Type B pancreatic cell (in vitro differentiated cells): ENCODE measurements at places on chromosomes 7 and 10. TPM values are rescaled to one million over a fixed set of nuclear protein-coding genes. Genes with fewer than 3 reads are reported as not detected.

The CALU gene
- 134 and 144 TPM in 2 replicates for total RNA-seq

The HPS1 gene
- 60.5 and 72.4 TPM in 2 replicates for total RNA-seq

The LRIT1 gene
- total RNA-seq, result not detected in 2 replicates

The SEMA3D gene
- 52.9 and 87.6 TPM in 2 replicates for total RNA-seq

The SPACDR gene
- total RNA-seq, result 1.4 and 2.8 TPM in 2 replicates

The WNT8B gene
- total RNA-seq, result 0.29 and 0.68 TPM in 2 replicates

The PLAC9 gene
- 8.2 TPM in 1 of 2 replicates, not detected in the other for total RNA-seq

The CABCOCO1 gene
- total RNA-seq, result not detected in 2 replicates

The SPDYE9 gene
- not detected in 2 replicates for total RNA-seq

The NXPH1 gene
- total RNA-seq, result 0.29 and 0.33 TPM in 2 replicates

- peak overlapping the region; percentile 80 for H3K27ac ChIP-seq
- no peaks in the 10 kb centered on the region for H3K36me3 ChIP-seq
- peak overlapping the region; percentile 85 for H3K4me3 ChIP-seq
- no peaks in the 10 kb centered on the region for H3K27me3 ChIP-seq
- DNase-seq, result no peak
- peaks cover 3% of the 10 kb centered on the region for H3K4me1 ChIP-seq
Measured at GRCh38 chr7:106598663-106599342, 62.2 kb downstream of the CCDC71L start.

GRCh38 chr10:117462424-117462792 lies 80.1 kb upstream of the EMX2 start:
- H3K36me3 ChIP-seq, result no peaks in the 10 kb centered on the region
- no peak overlapping the region for H3K4me3 ChIP-seq
- peaks cover 7% of the 10 kb centered on the region for H3K27me3 ChIP-seq

DNA sequence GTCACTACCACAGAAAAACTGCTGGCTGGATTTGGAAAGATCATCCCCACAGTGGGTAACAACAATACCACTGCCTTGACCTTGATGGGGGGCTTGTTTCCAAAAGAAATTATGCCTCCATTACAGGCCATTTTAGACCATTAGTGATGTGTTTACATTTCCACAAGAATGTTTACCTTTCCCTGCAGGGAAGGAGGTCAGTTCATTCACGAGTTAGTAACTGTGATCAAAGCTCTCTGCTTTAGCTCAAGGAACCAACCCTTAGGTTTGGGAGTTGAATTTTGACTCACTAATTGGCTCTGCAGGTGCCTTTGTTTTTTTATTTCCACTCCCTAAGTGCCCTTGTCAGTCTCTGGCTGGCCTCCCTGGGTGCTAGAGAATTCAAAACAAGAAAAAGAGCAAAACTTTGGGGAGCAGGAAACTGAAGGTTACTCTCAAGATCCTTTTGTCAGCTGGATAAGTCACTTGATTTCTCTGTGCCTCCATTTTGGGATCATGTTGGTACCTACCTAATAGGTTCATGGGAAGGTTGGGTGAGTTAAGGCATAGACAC lies 41.1 kb upstream of the NUPR2 start:
- no peaks in the 10 kb centered on the region for H3K27me3 ChIP-seq
- no peaks in the 10 kb centered on the region for H3K4me1 ChIP-seq
- no peaks in the 10 kb centered on the region for H3K36me3 ChIP-seq
- no peak overlapping the region for H3K27ac ChIP-seq
- no peak for DNase-seq
- H3K4me3 ChIP-seq, result no peak overlapping the region

GRCh38 chr7:84686373-84686772 lies 491.8 kb upstream of the SEMA3A start:
- H3K4me3 ChIP-seq, result no peak overlapping the region
- DNase-seq, result no peak
- H3K27ac ChIP-seq, result no peak overlapping the region
- H3K27me3 ChIP-seq, result no peaks in the 10 kb centered on the region

- no peaks in the 10 kb centered on the region for H3K27me3 ChIP-seq
- H3K36me3 ChIP-seq, result peaks cover 37% of the 10 kb centered on the region
- H3K27ac ChIP-seq, result no peak overlapping the region
Measured at GRCh38 chr10:96053985-96054384, 10.6 kb downstream of the CCNJ start.

- peaks cover 47% of the 10 kb centered on the region for H3K27me3 ChIP-seq
- H3K4me1 ChIP-seq, result peaks cover 20% of the 10 kb centered on the region
- H3K27ac ChIP-seq, result no peak overlapping the region
Measured at GRCh38 chr10:114103284-114103683, 59.6 kb downstream of the ADRB1 start.

DNA sequence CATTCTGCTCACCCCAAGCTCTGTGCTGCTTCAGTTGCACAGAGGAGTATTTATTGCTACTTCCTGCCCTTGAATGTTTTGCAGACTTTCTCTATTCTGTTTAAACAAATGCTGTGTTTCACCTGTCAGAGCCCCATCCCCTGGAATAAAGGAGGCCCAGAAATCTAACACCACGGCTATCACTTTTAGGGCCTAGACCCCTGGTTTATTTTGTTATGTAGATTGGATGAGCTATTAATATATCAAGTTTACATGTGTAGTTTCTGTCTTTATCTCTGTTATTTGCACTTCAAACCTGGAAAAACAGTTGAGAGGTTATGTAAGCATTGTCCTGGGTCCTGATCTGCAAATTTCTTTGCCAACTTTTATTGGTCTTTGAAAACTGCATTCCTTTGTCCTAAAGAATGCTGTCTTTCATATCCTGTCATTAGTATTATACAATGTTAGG lies 630.1 kb downstream of the PARD3 start:
- H3K27ac ChIP-seq, result peak overlapping the region; percentile 29
- H3K27me3 ChIP-seq, result peaks cover 6% of the 10 kb centered on the region
- H3K36me3 ChIP-seq, result no peaks in the 10 kb centered on the region

- no peaks in the 10 kb centered on the region for H3K4me1 ChIP-seq
- no peak overlapping the region for H3K27ac ChIP-seq
- no peak overlapping the region for H3K4me3 ChIP-seq
- H3K36me3 ChIP-seq, result no peaks in the 10 kb centered on the region
- DNase-seq, result no peak
Measured at GRCh38 chr7:43351683-43352082, 231.2 kb upstream of the STK17A start.

- H3K4me3 ChIP-seq, result peak overlapping the region; percentile 8
- H3K27me3 ChIP-seq, result peaks cover 12% of the 10 kb centered on the region
- H3K36me3 ChIP-seq, result no peaks in the 10 kb centered on the region
- peak overlapping the region; percentile 51 for H3K27ac ChIP-seq
- no peak for DNase-seq
Measured at GRCh38 chr7:25557379-25557917, 329.2 kb upstream of the NPVF start.

GRCh38 chr7:12103948-12104347 lies 107.1 kb upstream of the TMEM106B start:
- peaks cover 6% of the 10 kb centered on the region for H3K4me1 ChIP-seq
- no peak overlapping the region for H3K4me3 ChIP-seq
- no peaks in the 10 kb centered on the region for H3K27me3 ChIP-seq
- DNase-seq, result no peak
- H3K27ac ChIP-seq, result no peak overlapping the region

DNA sequence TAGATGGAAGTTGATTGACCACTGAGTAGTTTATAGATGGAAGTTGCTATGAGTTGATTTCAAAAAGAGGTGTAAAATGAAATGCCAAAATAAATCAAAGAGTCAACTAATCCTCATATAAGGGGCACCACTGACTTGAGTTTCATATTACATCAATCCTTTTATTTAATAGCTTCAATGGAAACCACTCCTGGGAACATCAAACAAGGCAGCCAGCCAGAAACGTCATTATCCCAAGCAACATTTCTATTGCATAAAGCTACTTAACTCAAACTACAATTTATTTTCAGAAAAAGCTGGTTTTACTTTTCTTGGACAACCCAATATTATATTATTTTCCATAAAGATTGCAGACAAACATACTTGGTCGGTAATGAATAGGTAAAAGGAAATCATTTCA lies 162.1 kb downstream of the TSPAN12 start:
- no peaks in the 10 kb centered on the region for H3K36me3 ChIP-seq
- H3K27me3 ChIP-seq, result no peaks in the 10 kb centered on the region
- no peak overlapping the region for H3K4me3 ChIP-seq
- peaks cover 5% of the 10 kb centered on the region for H3K4me1 ChIP-seq
- no peak overlapping the region for H3K27ac ChIP-seq
- DNase-seq, result no peak

- no peak for DNase-seq
- H3K4me1 ChIP-seq, result peaks cover 40% of the 10 kb centered on the region
- H3K27ac ChIP-seq, result peak overlapping the region; percentile 77
- no peaks in the 10 kb centered on the region for H3K36me3 ChIP-seq
- peaks cover 41% of the 10 kb centered on the region for H3K27me3 ChIP-seq
Measured at GRCh38 chr7:21946222-21946709, 567 bp upstream of the CDCA7L start.

- no peak for DNase-seq
- H3K4me3 ChIP-seq, result no peak overlapping the region
- no peaks in the 10 kb centered on the region for H3K36me3 ChIP-seq
- no peaks in the 10 kb centered on the region for H3K27me3 ChIP-seq
Measured at GRCh38 chr7:144057954-144058353, 9.2 kb downstream of the OR2A5 start.

DNA sequence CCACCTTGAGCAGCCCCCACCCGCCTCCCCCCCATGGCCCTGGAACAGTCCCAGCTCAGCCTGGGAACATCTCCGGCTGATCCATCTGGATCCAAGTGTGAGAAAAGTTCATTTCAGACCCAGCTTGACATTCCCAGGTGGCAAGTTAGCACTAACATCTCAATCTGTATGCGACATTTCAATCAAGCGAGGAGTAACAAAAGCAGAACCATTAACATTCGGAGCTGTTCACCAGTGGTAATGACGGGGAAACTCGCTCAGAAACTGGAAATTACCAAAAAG lies 65.4 kb downstream of the PAX2 start:
- H3K36me3 ChIP-seq, result no peaks in the 10 kb centered on the region
- no peak for DNase-seq
- H3K27ac ChIP-seq, result no peak overlapping the region
- no peak overlapping the region for H3K4me3 ChIP-seq
- H3K27me3 ChIP-seq, result peaks cover 62% of the 10 kb centered on the region
- peaks cover 10% of the 10 kb centered on the region for H3K4me1 ChIP-seq

DNA sequence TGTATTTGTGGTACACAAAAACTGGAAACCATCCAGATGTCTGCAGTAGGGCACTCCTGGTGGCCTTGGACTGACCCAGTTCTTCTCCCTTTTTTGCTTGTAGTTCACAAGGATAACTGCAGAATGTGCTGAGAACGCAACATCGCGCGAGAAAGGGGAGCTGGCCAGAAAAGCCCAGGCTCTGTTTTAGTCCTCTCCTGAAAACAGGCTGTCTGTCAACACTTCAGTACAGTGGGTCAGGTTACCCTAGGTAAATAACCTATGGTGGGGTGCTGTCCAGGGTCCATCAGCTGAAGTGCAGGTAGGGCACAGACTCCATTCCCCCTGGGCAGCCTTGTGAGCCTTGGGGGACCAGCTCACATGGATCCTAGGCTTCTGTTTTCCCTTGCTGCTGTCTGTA lies 495.8 kb downstream of the MDFIC start:
- H3K4me1 ChIP-seq, result no peaks in the 10 kb centered on the region
- no peak overlapping the region for H3K4me3 ChIP-seq
- no peaks in the 10 kb centered on the region for H3K27me3 ChIP-seq
- no peak for DNase-seq
- no peak overlapping the region for H3K27ac ChIP-seq
- H3K36me3 ChIP-seq, result no peaks in the 10 kb centered on the region

GRCh38 chr7:63899691-63900393 lies 98.8 kb upstream of the ZNF722 start:
- H3K27ac ChIP-seq, result no peak overlapping the region
- H3K27me3 ChIP-seq, result no peaks in the 10 kb centered on the region
- H3K4me1 ChIP-seq, result no peaks in the 10 kb centered on the region

GRCh38 chr10:74437822-74438221 lies 286.8 kb downstream of the ADK start:
- H3K27ac ChIP-seq, result no peak overlapping the region
- no peaks in the 10 kb centered on the region for H3K27me3 ChIP-seq
- DNase-seq, result no peak
- no peaks in the 10 kb centered on the region for H3K36me3 ChIP-seq

DNA sequence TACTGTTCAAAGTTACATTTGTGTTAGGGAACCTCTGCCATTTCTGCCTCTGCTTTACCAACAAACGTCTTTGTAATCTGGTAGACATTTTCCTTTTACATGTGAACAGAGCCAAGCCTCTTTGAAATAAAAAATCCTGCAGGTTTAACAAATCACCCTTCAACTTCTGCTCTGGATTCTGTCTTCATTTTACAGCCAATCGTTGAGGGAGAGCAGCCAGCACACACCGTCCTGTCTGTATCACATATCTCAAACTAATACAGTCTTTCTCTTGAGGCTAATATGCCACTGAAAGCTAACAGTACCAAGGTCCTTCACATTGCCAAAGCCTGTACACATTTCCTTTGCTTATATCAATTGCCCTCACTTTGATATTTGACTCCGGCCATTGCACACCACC lies 468.6 kb upstream of the TEX47 start:
- no peaks in the 10 kb centered on the region for H3K36me3 ChIP-seq
- H3K4me3 ChIP-seq, result no peak overlapping the region
- no peaks in the 10 kb centered on the region for H3K4me1 ChIP-seq
